Left lung (tissue), 14 donors: ENCODE measurements at places on chromosomes 2 and 18. TPM values are rescaled to one million over a fixed set of nuclear protein-coding genes. Genes with fewer than 3 reads are reported as not detected.

DNA sequence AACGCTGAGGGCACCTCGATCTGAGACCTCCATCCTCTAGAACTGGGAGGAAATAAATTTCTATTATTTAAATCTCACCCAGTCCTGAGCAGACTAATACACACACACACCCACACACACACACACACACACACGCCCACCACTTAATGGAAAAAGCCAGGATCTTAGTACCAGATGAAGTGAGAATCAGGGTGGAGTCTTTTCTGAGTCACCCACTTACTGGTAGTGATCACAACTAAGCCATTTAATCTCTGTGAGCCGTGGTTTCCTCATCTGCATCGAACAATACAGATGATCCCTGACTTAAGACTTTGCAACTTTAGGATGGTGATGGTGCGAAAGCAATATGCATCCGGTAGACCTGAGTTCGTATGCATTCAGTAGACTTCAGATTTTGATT lies 18.6 kb downstream of the THNSL2 start:
- DNase-seq = no peak

- DNase-seq = no peak
These were observed 21.4 kb upstream of the SPIRE1 start for GRCh38 chr18:12679183-12679786.

- DNase-seq = no peak
These were observed 37.5 kb upstream of the WIPF1 start for GRCh38 chr2:174635015-174635593.

DNA sequence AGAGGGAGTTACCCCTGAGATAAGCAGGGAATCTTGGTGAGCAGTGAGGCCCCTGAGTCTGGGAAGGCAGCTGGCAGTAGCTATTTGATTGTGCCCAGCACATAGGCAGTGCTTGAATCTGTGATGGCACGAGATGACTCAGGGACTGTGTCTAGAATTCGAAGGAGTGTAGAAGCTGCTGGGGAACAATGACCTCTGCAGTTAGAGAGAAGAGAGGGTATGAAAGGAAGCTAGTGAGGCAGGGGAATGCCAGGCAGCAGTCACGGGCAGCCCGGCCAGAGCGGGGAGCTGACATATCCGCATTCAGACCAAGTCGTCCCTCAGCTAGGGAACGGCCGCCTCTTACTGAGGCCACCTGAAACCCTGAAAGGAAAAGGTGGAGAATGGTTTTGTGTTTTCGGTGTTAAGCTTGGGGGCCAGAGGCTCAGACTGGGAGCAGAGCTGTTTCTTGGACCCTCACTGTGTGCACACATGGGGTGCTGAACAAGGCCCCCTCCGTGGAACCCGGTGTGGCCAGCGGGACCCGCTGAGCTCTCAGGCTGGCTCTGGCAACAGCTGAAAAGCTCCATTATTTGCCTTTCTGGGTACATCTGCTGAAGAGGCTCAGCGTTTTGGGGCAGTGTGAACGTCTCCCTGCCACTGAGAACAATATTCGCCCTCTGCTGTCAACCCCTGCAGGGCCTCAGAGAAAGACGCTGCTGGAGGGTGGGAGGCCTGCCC lies 32.9 kb downstream of the ARHGEF4 start:
- DNase-seq = no peak

GRCh38 chr18:35603008-35603407 lies 21.5 kb downstream of the GALNT1 start:
- DNase-seq = no peak

DNA sequence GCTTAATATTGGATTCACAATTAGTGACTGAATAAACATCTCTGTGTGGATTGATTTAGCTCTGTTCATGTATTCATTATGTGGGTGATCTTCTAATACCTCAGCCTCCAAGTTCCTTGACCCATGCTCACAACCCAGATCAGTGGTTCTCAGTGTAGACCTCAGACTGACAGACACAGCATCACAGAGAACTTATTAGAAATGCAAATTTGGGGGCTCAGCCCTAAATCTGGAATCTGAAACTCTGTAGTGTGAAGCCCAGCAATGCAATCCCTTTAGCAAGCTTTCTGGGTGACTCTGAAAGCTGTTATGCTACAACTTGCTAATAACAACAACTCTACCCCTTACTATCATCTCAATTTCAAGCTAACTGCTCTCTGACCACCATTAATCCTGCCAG lies 273.1 kb upstream of the FANCL start:
- DNase-seq = no peak

- no peak for DNase-seq
These were observed 135.7 kb downstream of the ARHGAP28 start for GRCh38 chr18:6865251-6865650.

GRCh38 chr2:168089200-168089599 lies 158.2 kb downstream of the STK39 start:
- no peak for DNase-seq

DNA sequence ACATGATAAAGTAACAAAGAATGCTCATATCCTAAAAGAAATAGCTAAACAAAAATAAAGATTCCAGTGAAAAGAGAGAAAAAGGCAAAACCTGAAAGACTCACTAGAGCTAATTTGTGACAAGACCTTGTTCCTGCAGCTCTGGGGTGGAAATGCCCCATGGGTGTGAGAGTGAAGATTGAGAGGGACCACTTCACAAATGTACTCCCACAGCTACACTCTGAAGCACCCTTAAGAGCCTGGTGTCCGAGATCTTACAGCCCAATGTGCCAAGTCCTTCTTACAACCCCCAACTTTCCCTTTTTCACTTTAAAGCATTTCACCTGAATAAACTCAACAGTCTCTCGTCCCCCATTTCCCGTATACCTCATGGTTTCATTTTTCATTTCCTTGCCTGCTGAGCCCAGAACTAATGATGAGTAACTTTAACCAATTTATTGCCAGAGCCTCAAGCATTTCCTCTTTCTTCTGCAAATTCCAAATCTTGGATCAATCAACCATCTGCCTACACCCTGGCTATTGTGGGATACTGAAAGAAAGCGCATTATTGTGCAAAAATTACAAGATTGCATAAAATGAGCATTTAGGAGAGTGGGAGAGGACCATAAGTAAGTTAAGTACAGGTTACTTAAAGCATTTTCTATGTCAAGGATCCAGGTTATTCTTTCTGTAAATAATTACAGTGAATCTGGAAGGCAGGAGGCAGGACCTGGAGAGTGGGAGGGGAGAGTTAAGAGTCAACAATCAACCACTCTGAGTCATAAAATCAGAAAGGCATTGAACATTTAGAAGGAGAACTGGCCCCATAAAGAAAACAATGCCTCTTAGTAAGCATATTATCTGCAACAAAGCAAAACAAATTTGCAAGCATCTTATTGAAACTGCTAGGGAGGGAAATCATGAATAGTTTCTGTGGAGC lies 804.4 kb upstream of the CELF4 start:
- DNase-seq = no peak

DNA sequence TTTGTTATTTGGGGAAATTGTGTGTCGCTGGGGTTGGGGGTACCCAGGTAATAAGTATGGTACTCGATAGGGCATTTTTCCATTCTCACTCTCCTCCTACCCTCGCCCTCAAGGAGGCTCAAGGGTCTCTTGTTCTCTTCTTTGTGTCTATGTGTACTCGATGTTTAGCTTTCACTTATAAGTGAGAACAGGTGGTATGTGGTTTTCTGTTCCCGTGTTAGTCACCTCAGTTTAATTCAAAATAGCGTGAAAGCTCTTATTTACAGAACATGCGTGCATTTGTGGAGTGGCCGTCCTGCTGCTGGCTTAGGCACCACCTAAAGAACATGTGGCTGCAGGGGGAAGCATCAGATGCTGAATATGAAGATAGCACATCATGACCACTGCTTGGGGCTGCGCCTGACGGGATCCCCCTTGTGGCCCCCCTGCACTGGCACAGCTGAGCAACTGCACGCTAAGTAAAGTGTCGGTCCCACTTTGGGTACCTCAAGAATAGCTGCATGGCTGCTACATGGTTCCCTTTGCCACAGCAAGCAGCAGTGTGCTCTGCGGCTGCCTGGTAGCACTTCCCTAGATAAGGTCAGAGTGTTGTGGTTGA lies 569.0 kb downstream of the DCDC2C start:
- no peak for DNase-seq

- DNase-seq = no peak
These were observed 133.1 kb upstream of the CTAGE1 start for GRCh38 chr18:22550861-22551260.

- peak; percentile 64 for DNase-seq
These were observed 114.9 kb downstream of the SPP2 start for GRCh38 chr2:234165421-234165820.

- DNase-seq = peak; percentile 79
These were observed 252.5 kb downstream of the GLI2 start for GRCh38 chr2:120988051-120988699.

GRCh38 chr18:47054369-47054768 lies 18.9 kb upstream of the ELOA2 start:
- DNase-seq = no peak

Gene TANC1
- 40.1 TPM for total RNA-seq

Gene C2orf76
- total RNA-seq = 11.0 TPM

Gene COL4A3
- total RNA-seq = 12.9 TPM

Gene ZFP36L2
- total RNA-seq = 112 TPM

Gene RPRM
- total RNA-seq = 0.50 TPM

Gene GBX2
- not detected for total RNA-seq

Gene TEX51
- total RNA-seq = not detected

Gene SFTPB
- total RNA-seq = 18,328 TPM
